ENCODE measurements at places on chromosomes 12 and 14.

DNA sequence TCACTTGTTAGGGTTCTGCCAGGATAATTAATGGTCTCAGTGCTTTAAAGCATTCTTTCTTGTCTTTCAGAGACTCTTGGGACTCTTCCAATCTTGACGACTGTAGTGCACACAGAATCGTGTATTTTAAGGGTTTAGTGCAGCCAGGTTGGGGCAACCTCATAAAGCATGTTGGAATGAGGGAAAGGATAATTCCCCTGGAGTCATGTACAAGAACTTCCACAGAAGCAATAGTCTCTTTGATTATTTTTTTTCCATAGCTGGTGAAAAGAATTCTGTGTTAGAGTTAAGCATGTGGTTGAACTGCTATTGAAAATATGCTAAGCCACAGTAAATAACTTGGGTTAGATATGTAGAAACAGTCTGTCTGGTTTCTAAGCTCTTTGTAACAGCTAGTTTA lies 246.8 kb upstream of the DAAM1 start:
- DNase-seq: no peak

- no peak for DNase-seq
Observed at GRCh38 chr12:15682826-15683225, 106.4 kb downstream of the EPS8 start.

- DNase-seq: no peak
Observed at GRCh38 chr12:53775478-53776145, 23.8 kb upstream of the CISTR start.

DNA sequence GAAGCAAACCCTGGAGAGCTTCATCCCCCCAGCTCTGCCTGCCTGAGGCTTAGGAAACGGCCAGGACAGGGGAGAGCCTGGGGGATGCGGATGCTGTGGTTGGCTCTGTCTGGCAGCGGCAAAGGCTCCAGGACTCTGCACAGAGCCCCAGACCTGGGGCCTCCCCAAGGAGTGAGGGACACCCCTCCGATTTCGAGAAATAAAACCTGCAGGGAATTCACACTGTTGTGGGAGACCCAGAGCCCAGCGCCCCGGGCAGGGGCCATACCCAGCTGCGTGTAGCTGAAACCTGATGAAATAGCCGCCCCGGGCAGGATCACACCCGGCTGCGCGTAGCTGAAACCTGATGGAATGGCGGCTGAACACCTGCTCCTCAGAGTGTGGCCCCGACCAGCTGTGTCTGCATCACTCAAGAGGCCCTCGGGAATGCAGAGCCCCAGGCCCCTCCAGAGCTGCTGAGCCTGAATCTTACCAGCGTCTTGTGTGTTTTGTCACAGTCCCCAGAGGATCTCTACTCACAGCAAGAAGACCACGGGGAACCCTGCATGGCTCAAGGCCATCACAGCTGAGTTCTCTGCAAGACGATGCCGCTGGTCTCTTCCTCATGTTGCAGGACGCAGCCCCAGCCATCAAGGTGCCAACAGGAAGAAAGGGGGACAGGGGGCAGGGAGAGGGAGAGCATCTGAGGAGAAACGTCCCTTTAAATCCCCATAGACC lies 46.5 kb upstream of the GALNT9 start:
- no peak for DNase-seq

GRCh38 chr14:70730393-70730792 lies 78.9 kb downstream of the MAP3K9 start:
- no peak for DNase-seq

DNA sequence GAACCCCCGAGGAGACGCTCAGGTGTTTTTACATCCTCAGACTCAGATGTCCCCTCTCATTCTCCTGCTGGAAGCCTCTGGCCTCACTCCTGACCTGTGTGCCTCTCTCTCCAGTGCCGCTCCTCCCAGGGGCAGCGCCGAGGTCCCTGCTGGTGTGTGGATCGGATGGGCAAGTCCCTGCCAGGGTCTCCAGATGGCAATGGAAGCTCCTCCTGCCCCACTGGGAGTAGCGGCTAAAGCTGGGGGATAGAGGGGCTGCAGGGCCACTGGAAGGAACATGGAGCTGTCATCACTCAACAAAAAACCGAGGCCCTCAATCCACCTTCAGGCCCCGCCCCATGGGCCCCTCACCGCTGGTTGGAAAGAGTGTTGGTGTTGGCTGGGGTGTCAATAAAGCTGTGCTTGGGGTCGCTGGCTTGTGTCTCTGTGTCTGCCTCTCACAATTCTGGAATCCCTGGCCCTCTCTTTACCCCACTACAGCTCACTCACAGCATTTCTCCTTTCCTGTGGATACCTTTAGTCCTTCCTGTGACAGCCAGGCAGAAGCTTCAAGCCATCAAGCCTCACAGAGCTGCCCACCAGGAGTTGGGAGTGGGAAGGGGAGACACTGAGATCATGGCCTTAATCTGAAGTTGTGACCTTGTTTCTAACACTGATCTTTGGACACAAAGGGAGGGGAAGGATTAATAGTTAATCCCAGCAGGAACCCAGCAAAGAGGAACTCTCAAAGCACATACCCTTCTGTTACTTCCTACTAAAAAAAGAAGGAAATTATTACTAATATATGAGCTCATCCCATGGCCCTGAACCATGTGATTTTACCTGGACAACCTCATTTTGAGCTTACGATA lies 1.1 kb upstream of the SOAT2 start:
- DNase-seq: no peak

GRCh38 chr14:79093531-79093930 lies 923.4 kb downstream of the NRXN3 start:
- DNase-seq: no peak

- DNase-seq: no peak
Observed at GRCh38 chr14:33359288-33359881, 420.7 kb downstream of the NPAS3 start.
